ENCODE measurements at places on chromosomes 7 and 10. TPM values are rescaled to one million over a fixed set of nuclear protein-coding genes. Genes with fewer than 3 reads are reported as not detected.

RARRES2 gene
- total RNA-seq, result not detected

DNA sequence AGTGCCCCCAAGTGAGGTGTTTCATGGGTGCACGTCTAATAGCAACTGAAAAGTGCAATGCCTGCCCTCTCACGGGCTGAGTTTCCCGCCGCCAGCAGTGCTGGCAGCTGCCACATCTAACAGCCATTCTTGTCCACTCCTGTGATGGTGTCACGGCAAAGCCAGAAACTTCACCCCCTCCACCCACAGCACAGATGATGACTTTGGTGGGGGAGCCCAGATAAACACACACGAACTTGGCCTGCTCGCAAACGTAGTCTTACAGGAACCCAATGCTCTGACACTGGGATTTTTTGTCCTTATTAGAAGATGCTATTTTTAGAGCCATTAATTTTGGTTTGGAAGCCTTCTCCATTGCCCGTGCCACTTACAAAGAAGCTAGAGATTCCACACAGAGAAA, 26.7 kb downstream of the CPXM2 start:
- no peak for DNase-seq

DNA sequence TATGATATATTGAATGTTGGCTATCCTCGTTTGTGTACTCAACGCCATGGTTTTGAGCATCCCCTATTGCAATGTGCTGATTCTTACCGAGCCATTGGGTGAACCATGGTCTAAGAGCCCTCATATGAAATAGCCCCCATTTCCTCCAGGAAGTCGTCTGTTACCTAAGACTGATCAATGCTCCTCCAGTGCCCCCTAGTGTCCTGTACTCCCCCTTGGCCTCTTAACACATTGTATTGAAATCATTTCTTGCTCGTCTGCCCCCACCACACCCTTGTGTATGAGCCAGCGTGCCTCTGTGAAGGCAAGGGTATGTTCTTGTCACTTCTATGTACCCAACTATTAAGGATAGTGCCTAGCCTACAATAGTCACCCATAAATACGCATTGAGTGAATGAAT, 11.2 kb upstream of the SLC35B4 start:
- DNase-seq, result peak; percentile 62

- DNase-seq, result no peak
Observed at GRCh38 chr7:1533547-1534329, 3.2 kb downstream of the MAFK start.

DNA sequence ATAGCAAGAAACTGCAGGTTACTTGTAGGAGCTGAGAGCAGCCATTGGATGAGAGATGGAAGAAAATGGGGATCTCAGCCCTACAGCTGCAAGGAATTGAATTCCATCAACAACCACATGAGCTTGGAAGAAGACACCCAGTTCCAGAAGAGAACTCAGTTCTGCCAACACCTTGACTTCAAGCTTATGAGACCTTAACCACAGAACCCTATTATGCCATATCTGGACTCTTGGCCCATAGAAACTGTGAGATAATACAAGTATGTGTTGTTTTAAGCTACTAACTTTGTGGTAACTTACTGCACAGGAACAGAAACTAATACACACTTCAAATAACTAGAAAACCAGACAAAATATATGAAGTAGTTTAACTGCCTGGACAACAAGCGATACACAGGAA, 212.4 kb upstream of the CACNA2D1 start:
- no peak for DNase-seq

GRCh38 chr7:139036901-139037300, 1.1 kb upstream of the ZC3HAV1L start:
- no peak for DNase-seq

- DNase-seq, result no peak
Observed at GRCh38 chr7:137381045-137381444, 37.5 kb upstream of the PTN start.

All from activated CD4-positive, alpha-beta T cell treated with anti-CD3 and anti-CD28 coated beads, Interleukin-2, amount 10 ng/mL, durations not matched to agents 7 days and 5 days (primary cell).